ENCODE measurements at places on chromosomes 7 and 10.

DNA sequence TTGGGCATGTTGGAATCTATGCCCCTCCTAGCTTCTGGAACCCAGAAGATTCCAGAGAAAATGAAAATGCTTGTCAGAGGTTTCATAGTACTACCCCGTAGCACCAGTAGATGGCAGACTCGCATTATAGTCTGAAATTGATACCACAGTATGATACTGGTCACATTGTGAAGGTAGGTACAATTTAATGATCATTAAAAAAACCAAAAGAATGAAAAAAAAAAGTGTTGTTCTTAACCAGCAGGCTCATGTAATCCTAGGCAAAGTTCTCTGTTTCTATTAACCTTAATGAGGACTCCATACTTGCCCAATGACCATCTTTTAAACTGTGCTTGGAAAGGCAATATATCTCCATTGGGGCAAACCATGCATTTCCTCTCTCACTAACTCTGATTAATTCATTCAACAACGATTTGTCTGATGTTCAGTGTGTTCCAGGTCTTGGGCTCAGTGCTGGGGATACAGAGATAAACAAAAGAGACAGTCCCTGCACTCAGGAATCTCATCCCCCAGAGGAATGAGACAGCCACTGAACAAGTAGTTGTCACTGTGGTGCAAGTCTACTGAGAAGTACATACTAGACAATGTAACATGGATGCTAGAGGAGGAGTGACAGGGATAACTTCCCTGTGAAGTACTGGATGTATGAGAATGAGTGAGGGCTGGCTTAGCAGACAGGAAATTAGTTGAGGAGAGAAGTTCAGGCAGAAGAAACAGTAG, 223.5 kb upstream of the PHYHIPL start:
- DNase-seq = no peak

GRCh38 chr10:1347962-1348772, 292.0 kb downstream of the WDR37 start:
- no peak for DNase-seq

- DNase-seq = no peak
Observed at GRCh38 chr7:4613846-4614548, 68.1 kb upstream of the FOXK1 start.

- DNase-seq = no peak
Observed at GRCh38 chr7:152136686-152137085, 111.2 kb downstream of the GALNT11 start.

DNA sequence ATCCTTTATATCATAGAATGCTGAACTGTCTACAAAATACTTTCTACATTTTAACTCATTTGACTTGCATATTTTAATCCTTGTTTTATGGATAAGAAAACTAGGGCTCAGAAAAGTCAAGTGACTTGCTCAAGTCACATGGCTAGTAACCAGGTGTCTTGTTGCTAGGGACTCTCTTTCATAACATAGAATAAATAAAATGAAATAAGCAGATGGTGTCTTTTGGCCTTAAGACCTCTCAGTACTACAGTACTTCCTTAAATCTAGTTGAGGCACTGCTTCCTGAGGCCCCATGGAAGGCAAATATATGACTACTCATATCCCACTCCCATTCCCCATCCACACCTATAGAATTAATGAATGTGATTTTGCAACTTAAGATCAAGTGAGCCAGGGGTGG, 87.9 kb downstream of the CDK6 start:
- DNase-seq = no peak

- no peak for DNase-seq
Observed at GRCh38 chr10:21427804-21428481, 97.5 kb downstream of the SKIDA1 start.

GRCh38 chr7:37816922-37817590, 31.3 kb upstream of the NME8 start:
- DNase-seq = no peak

DNA sequence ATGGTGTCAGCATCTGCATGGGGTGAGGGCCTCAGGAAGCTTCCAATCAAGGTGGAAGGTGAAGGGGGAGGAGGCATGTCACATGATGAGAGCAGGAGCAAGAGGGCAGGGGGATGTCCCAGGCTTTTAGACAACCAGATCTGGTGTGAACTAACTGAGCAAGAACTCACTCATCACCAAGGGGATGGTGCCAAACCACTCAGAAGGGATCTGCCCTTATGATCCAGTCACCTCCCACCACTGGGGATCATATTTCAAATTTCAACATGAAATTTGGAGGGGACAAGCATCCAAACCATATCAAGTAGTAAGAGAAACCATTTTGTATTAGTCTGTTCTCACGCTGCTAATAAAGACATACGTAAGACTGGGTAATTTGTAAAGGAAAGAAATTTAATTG, 33.6 kb downstream of the THNSL1 start:
- DNase-seq = no peak

- DNase-seq = peak; percentile 22
Observed at GRCh38 chr10:127407551-127407950, 141.6 kb upstream of the NPS start.
